ENCODE measurements at places on chromosomes 13 and 19.

- DNase-seq: peak; percentile 86
- no peak overlapping the region for H3K4me3 ChIP-seq
- H3K27ac ChIP-seq: no peak overlapping the region
- no peaks in the 10 kb centered on the region for H3K27me3 ChIP-seq
- H3K4me1 ChIP-seq: no peaks in the 10 kb centered on the region
- H3K36me3 ChIP-seq: 0 out of 2 replicates have a peak, but pooled peaks cover 5% of the 10 kb centered on the region
These were observed 23.7 kb downstream of the SLC6A16 start for GRCh38 chr19:49301165-49301865.

- H3K4me1 ChIP-seq: peaks cover 4% of the 10 kb centered on the region
- H3K4me3 ChIP-seq: peak overlapping the region; percentile 94
- peaks cover 4% of the 10 kb centered on the region for H3K27me3 ChIP-seq
- peaks cover 8% of the 10 kb centered on the region for H3K36me3 ChIP-seq
- H3K27ac ChIP-seq: no peak overlapping the region
These were observed 1.2 kb downstream of the SLC7A1 start for GRCh38 chr13:29594303-29594709.

DNA sequence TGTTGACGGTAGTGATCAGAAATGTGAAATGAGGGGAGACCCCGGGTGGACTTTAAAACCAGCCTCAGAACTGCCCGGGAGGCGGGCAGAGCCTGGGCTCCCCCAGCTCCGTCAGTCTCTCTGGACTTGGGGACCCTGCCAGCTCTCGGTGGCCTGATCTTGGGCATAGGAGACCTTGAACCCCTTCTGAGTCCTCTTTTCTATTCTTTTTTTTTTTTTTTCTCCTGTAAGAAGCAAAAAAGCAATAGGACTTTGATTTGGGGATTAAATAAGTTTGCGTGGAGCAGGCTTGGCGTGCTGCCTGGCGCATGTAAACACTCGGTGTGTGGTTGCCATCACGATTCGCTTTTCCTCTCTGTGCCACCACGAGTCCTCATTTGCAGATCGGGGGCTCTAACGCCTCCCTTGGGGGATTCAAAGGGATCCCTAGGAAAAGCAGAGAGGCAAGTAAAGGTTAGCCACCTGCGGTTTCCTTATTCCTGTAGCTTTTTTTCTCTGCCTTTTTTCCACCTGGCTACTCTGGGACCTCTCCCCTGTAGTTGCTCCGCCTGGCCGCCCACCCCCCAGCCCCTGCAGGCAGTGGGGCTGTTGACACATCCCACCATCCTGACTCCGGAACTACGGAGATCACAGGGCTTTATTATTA is 1.3 kb downstream of the SAFB start:
- peaks cover 78% of the 10 kb centered on the region for H3K36me3 ChIP-seq
- no peak for DNase-seq
- peak overlapping the region; percentile 100 for H3K4me3 ChIP-seq

DNA sequence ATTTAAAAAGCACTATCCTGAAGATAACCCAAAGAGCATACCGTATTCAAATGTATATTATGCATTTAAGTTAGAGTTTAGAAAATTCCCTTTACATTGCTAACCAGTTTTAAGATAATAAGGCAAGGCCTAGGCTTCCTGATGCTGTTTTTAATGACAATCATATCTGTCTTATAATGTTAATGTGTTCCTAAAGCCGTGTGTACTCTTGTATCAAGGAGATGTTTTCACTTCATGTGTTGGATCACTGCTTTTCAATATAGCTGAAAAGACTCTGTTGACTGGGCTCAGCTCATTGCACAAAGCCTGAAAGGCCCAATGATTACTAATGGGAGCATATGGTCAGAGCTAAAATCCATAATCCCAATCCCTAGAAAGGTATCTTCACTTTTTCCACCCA is 81.6 kb downstream of the DACH1 start:
- H3K4me1 ChIP-seq: peaks cover 3% of the 10 kb centered on the region
- H3K4me3 ChIP-seq: no peak overlapping the region
- no peaks in the 10 kb centered on the region for H3K27me3 ChIP-seq
- H3K36me3 ChIP-seq: no peaks in the 10 kb centered on the region
- no peak overlapping the region for H3K27ac ChIP-seq

DNA sequence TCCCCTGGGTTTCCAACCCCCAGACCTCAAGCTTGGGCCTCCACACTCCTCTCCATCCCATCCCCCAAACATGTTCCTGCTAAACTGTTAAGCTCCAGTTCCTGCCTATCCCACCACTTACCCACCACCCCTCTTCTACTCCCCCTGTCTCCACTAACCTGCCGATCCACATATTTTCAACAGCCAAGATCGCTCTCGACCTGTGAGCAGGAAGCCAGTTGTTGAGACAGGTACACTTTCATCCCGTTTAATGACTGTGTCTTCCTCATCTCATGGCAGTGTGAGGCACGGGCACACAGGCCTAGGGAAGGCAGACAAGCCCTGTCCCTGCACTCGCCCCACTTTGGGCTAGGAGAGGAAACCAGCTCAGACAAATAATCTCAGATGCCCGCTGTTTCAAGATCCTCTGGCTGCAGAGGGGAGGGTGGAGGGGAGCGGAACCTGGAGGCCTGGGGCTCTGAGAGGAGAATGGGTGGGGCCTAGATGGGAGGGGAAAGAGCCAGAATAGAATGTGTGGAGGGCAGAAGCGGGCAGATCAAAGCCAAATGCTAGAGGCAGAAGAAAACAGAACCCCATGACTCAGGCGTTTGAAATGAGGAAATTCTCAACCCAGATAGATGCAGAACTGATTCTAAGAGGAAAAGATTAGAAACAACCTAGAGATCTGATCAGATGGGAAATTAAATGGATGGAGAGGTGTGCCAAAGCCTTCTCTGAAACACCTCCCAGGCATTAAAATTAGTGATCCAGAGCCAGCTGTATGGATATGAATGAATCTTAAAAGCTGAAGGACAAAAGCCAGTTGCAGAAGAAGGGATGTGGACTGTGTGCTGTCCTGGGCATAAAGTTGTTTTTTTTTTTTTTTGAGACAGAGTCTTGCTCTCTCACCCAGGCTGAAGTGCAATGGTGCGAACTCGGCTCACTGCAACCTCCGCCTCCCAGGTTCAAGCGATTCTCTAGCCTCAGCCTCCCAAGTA is 16.9 kb upstream of the CYP2S1 start:
- H3K27ac ChIP-seq: peak overlapping the region; percentile 89
- no peaks in the 10 kb centered on the region for H3K27me3 ChIP-seq
- DNase-seq: peak; percentile 96
- peaks cover 2% of the 10 kb centered on the region for H3K36me3 ChIP-seq
- peaks cover 5% of the 10 kb centered on the region for H3K4me1 ChIP-seq

GRCh38 chr19:6518145-6518911 is 12.5 kb upstream of the TNFSF9 start:
- no peak for DNase-seq
- H3K27me3 ChIP-seq: no peaks in the 10 kb centered on the region
- no peaks in the 10 kb centered on the region for H3K36me3 ChIP-seq
- H3K27ac ChIP-seq: no peak overlapping the region

- no peaks in the 10 kb centered on the region for H3K4me1 ChIP-seq
- H3K4me3 ChIP-seq: no peak overlapping the region
- DNase-seq: no peak
These were observed 14.2 kb upstream of the ZNF492 start for GRCh38 chr19:22619932-22620331.

DNA sequence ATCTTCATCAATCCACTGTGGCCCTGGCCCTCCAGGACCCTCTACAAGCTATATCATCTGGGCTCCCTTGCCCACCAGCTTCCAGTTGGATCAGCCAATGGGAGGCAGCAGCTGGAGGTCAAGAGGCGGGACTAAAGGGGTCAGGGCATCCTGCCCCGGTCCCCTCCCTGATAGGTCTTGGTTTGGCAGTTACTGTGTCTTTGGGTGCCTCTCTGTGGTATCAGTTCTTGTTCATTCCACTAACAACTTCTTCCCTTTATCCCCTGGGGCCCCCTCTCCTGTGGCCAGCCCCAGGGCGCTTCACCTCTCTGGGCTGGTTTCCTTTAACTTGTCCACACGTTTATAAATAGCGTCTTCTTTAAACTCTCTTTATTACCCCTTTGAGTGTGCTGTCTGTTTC is 83.6 kb downstream of the DCT start:
- H3K4me3 ChIP-seq: no peak overlapping the region
- H3K36me3 ChIP-seq: no peaks in the 10 kb centered on the region
- H3K27me3 ChIP-seq: no peaks in the 10 kb centered on the region
- H3K27ac ChIP-seq: no peak overlapping the region
- no peak for DNase-seq

GRCh38 chr19:14015524-14016035 is 9.5 kb upstream of the RFX1 start:
- H3K36me3 ChIP-seq: no peaks in the 10 kb centered on the region
- no peak overlapping the region for H3K27ac ChIP-seq
- no peak overlapping the region for H3K4me3 ChIP-seq
- H3K27me3 ChIP-seq: no peaks in the 10 kb centered on the region
- no peak for DNase-seq
- no peaks in the 10 kb centered on the region for H3K4me1 ChIP-seq

- no peaks in the 10 kb centered on the region for H3K27me3 ChIP-seq
- H3K36me3 ChIP-seq: no peaks in the 10 kb centered on the region
- H3K27ac ChIP-seq: no peak overlapping the region
- no peak overlapping the region for H3K4me3 ChIP-seq
- DNase-seq: no peak
These were observed 25.7 kb upstream of the VSTM2B start for GRCh38 chr19:29499921-29500590.

DNA sequence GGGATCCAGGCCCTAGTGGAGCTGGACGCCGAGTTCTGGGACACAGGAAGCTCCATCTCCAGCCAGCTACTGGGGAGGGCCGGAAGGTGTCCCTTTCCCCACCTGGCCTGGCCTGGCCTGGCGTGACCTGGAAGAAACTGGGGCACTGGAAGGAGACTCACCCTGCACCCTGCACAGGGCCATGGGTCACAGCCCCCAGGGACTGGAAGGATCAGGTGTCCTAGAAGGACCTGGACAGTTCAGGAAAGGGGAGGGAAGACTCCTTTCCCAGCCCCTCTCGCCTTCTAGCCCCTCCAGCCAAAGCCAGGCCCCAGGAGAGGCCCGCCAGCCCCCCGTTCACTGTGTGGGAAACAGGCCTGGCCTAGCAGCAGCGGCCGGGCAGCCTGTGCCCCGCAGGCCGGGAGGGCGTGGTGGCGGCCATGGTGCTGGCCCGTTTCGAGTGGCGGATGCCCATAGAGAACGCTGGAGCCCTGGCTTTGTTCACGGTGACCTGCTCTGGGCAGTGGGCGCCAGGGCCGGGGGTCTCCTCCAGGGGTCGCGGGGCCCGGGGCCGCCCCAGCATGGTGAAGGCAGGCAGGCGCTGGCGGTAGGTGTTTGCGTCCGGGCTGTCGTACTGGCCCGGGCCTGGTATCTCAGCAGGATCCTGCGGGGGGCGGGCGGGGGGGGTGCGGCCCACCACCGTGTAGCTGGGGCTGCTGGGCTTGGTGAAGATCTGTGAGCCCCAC is 2.8 kb upstream of the SHC2 start:
- no peaks in the 10 kb centered on the region for H3K27me3 ChIP-seq
- H3K36me3 ChIP-seq: no peaks in the 10 kb centered on the region
- no peak overlapping the region for H3K27ac ChIP-seq

- H3K27me3 ChIP-seq: no peaks in the 10 kb centered on the region
- no peaks in the 10 kb centered on the region for H3K36me3 ChIP-seq
- H3K4me1 ChIP-seq: no peaks in the 10 kb centered on the region
- H3K4me3 ChIP-seq: no peak overlapping the region
- H3K27ac ChIP-seq: no peak overlapping the region
These were observed 20.2 kb upstream of the CD70 start for GRCh38 chr19:6610934-6611852.

DNA sequence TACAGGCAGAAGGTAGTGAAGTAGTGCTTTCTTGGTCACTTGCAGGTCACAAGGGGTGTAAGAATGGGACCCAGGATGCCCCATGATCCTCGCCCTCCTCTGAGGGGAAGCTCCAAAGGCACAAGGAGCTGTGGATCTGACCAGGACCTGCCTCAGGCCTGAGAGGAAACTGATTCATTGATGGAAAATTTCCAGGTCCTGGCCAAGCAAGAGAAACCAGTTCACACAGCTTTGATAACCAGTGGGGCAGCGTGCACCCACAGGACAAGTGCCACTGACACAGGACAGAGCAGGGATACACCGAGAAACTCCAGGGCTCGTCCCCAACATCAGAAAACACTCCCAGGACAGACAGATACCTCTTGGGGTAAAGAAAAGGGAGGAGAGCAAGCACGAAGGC is 177.1 kb downstream of the RBM26 start:
- H3K36me3 ChIP-seq: no peaks in the 10 kb centered on the region
- no peaks in the 10 kb centered on the region for H3K27me3 ChIP-seq
- no peak overlapping the region for H3K4me3 ChIP-seq
- no peak for DNase-seq

- no peak overlapping the region for H3K27ac ChIP-seq
- no peaks in the 10 kb centered on the region for H3K27me3 ChIP-seq
- no peaks in the 10 kb centered on the region for H3K4me1 ChIP-seq
- no peaks in the 10 kb centered on the region for H3K36me3 ChIP-seq
- H3K4me3 ChIP-seq: no peak overlapping the region
These were observed 9.8 kb upstream of the ARRDC2 start for GRCh38 chr19:17997969-17998826.

DNA sequence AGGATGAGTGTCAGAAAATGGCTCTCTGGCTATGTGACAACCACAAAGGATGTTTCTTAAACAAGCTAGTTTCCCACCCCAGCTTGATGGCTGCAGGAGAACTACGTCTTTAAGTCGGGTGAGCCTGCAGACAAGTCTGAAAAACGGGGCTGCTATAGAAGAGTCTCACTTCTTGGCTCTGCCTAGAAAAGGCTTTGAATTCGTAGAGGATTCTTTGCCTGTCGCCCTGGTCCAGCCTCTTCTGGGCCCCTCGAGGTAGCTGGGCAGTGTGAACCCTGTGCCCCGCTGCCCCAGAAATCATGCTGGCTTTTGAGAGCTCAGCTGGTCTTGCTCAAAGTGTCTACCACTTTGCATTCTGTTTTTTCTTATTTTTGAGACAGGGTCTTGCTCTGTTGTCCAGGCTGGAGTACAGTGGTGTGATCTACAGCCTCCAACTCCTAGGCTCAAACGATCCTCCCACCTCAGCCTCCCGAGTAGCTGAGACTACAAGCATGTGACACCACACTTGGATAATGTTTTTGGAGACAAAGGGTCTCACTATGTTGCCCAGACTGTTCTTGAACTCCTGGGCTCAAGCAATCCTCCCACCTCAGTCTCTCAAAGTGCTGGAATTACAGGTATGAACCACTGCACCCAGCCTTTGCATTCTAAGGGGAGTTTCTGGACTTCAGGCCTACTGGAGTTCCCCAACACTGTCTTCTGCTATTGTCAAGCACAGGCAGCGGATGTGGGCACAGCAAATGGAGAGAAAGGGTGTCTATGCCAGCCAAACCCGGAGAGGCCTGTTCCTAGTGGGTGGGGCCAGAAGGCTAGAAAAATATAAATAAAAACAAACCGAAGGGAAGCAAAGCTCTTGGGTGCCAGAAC is 6.5 kb downstream of the CEBPA start:
- no peak overlapping the region for H3K4me3 ChIP-seq
- no peak for DNase-seq
- no peak overlapping the region for H3K27ac ChIP-seq
- no peaks in the 10 kb centered on the region for H3K4me1 ChIP-seq

GRCh38 chr13:50094615-50095293 is 79.5 kb downstream of the KCNRG start:
- no peak for DNase-seq
- H3K4me1 ChIP-seq: no peaks in the 10 kb centered on the region
- no peak overlapping the region for H3K27ac ChIP-seq

Data from H9 (cell line).